ENCODE measurements at places on chromosomes 1 and 21.

DNA sequence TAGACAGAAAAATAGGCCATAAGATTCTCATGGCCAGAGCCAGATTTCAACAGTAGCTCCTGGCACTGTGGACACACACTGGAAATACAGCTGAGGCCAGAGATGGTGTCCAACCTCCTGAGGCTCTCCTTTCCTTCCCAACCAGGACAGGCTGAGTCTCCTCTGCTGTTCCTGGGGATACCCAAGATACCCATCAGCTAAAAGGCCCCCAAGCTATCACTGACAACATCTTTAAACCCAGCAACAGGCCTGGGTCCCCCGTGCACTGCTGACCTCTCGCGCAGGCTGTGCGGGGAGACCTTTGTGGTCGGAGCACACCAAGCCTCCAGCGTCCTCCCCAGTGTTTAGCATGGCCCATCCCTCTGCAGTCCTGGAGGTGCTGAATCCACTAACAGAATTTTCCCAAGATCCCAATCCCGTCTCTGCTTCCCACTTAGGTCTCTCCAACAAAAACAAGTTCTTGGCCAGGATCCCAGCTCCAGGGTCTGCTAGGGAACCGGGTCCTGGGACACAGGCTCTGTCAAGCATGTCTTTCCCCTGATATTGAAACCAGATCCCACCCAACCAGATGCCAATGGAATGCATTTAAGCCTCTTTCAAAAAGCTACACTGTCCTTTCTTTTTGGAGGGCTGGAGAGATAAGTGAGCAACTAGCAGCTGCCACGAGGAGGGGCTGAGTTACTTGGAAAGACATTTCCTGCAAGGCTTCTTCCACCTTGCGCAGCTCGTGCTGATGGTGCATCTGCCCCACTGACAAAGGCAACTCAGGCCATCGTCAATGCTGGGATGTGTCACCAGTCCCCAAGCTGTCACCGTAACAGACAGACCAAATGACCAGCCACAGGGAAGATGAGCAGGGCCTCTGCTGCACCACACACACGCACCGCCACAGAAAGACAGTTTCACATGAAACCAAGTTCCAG, 73.2 kb downstream of the BCAR3 start:
- peak; percentile 79 for DNase-seq

DNA sequence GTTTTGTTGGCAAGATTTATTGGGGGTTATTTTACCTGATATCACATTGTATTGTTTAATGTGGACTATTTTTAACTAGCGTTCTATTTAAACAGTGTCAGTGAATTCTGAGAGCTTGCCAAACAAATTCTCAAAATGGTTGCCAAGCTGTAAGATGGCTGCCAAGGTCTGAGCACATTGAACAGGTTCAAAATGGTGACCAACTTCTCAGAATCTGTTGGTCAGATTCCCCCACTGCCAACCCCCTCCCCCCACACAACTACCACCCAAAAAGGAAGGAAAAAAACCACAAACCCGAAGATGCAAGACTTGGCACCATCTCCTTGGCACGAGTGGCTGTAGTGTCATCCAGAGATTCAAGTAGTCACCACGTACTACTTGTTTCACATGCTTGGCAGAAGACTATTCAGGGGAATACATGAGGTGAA, 159.1 kb downstream of the NFIA start:
- peak; percentile 14 for DNase-seq

GRCh38 chr1:200306944-200307754, 102.7 kb downstream of the ZNF281 start:
- peak; percentile 72 for DNase-seq

GRCh38 chr21:36246080-36246631, 73.8 kb upstream of the MORC3 start:
- no peak for DNase-seq

- DNase-seq, result no peak
Measured at GRCh38 chr1:241253471-241253870, 103.5 kb downstream of the RGS7 start.

GRCh38 chr21:43825936-43826622, 36.7 kb downstream of the RRP1 start:
- no peak for DNase-seq
